Left renal pelvis (tissue), 4 donors: ENCODE measurements at places on chromosomes 1 and 21. TPM values are rescaled to one million over a fixed set of nuclear protein-coding genes. Genes with fewer than 3 reads are reported as not detected.

C1orf94 gene
- polyA plus RNA-seq = not detected

SPOCD1 gene
- 0.35 TPM for polyA plus RNA-seq

NAV1 gene
- 20.0 TPM for polyA plus RNA-seq

DNAJC6 gene
- 6.0 TPM for polyA plus RNA-seq

BRINP3 gene
- polyA plus RNA-seq = 2.4 TPM

TENT5C gene
- polyA plus RNA-seq = 3.1 TPM

TLCD4 gene
- polyA plus RNA-seq = 8.3 TPM

KRTAP19-1 gene
- polyA plus RNA-seq = not detected

OR2T6 gene
- polyA plus RNA-seq = not detected

B4GALT3 gene
- polyA plus RNA-seq = 42.9 TPM

SLAMF9 gene
- not detected for polyA plus RNA-seq

FALEC gene
- 0.48 TPM for polyA plus RNA-seq

KCNE2 gene
- polyA plus RNA-seq = 1.1 TPM

GRCh38 chr1:91876781-91877573, 9.0 kb downstream of the TGFBR3 start:
- DNase-seq = no peak

DNA sequence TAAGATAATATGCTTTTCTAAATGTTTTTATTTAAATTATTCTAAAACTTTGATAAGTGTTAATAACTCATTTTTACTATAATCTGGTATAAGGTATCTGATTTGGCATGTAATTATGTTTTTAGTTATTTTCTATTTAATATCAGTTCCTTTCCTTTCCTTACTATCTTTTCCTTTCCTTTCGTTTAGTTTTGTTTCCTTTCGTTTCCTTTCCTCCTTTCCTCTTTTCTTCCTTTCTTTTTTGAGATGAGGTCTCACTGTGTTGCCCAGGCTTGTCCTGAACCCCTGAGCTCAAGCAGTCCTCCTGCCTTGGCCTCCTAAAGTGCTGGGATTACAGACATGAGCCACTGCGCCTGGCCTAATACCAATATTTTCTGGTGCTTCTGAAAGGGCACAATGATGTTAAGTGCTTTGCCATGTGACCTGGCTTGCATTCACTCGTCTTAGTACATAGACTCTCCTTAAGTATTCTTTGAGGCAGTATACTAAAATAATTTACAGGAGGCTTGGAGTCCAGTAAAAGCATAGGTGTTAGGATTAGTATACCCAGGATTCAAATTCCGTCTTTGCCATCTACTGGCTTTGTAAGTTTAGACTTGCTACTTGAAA, 18.7 kb downstream of the MIER1 start:
- no peak for DNase-seq

- DNase-seq = no peak
These were observed 49.1 kb downstream of the DDX20 start for GRCh38 chr1:111804776-111805175.

DNA sequence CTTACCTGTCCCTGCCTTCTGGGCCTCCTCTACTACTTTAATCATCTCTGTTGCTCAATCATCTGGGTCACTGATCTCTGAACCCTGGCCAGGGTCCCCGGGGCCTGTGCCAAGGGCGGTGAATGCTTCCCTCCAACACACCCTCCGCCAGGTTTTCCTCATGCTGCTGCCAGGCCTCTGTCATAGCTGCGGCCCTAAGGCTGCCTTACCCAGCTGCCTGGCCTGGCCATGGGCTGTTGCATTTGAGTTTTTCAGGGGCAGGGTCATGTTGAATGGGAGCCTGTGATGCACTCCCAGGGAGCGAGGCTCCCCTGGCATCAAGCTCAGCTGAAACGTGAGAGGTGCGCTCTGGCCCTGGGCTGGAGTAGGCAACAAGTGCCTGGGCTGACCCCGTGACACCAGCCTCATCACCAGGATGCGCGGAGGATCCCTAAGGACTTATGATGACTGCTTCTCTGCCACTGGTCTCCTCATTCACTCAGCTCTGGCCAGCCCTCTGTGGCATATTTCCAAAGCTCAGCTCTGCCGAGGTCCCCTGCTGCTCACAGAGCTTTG, 7.6 kb downstream of the EDN2 start:
- no peak for DNase-seq

GRCh38 chr1:200150006-200150405, 122.5 kb downstream of the NR5A2 start:
- DNase-seq = no peak

- no peak for DNase-seq
These were observed 37.1 kb downstream of the SLC30A1 start for GRCh38 chr1:211541720-211542477.

- DNase-seq = no peak
These were observed 63.9 kb downstream of the LTN1 start for GRCh38 chr21:28928578-28929420.

DNA sequence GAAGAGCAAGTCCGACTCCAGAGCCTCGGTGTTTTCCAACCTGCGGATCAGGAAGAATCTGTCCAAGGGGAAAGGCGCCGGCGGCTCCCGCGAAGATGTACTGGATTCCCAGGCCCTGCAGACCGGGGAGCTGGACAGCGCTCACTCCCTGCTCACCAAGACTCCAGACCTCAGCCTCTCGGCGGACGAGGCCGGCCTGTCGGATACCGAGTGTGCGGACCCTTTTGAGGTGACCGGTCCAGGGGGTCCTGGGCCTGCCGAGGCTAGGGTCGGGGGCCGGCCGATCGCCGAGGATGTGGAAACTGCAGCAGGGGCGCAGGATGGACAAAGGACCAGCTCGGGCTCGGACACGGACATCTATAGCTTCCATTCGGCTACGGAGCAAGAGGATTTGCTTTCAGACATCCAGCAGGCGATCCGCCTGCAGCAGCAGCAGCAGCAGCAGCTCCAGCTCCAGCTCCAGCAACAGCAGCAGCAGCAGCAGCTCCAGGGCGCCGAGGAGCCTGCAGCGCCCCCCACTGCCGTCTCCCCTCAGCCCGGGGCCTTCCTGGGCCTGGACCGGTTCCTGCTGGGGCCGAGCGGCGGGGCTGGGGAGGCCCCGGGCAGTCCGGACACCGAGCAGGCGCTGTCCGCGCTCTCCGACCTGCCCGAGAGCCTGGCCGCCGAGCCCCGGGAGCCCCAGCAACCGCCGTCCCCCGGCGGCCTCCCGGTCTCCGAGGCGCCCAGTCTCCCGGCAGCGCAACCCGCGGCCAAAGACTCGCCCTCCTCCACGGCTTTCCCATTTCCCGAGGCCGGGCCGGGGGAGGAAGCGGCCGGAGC, 827 bp downstream of the FMN2 start:
- DNase-seq = peak; percentile 12

DNA sequence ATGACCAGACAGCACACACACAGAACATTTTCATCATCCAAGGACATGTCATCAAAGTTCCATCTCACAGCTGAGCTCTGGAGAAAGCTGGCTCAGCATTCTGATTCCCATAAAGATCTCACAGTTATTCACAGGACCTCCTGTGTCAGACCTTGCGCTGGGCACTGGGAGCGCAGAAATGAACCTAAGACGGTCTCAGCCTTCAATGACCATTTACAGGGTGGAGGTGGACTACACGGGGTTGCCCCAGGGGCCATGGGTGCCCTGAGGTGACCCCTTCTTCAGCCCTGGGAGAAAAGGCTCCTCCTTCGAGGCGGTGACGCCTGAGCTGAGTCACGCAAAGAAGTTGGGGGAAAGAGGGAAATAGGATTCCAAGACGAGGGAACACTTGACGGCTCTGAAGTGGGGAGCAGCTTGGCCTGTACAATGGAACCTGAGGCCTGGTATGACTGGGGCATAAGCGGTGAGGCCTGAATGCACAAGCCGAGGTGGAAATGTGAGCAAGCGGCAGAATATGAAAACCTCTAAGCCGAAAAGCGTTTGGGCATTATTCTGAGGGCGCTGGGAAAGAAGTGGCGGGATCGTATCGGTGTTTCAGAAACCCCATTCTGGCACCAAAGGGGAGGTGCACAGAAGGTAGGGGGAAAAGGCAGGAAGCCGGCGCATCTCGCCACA, 797 bp downstream of the CC2D1B start:
- no peak for DNase-seq

- no peak for DNase-seq
These were observed 219.6 kb downstream of the PDE4B start for GRCh38 chr1:66012106-66012784.

GRCh38 chr1:178493301-178493741, 3.4 kb downstream of the CLEC20A start:
- no peak for DNase-seq

- DNase-seq = no peak
These were observed 38.8 kb downstream of the PDPN start for GRCh38 chr1:13622446-13622845.

DNA sequence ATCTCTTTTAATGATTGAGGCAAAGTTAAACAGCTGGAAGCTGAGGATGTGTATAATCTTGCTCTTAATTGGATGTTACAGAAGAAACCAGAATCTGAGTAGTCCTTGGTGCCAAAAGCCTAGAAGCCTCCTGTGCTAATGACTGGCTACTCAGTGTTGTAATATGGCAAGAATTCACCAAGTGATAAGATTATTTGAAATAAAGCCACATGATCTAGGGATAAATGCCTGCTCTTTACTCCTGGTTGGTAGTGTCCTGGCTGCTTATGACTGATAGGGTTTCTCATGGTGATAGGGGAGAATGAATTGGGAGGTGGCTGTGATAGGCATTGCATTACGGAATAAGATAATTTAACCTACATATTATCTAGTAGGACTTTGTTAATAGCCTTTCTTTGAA, 13.6 kb upstream of the MAB21L3 start:
- DNase-seq = no peak

GRCh38 chr1:226308166-226308722, 720 bp downstream of the LIN9 start:
- DNase-seq = no peak

- DNase-seq = no peak
These were observed 4.1 kb downstream of the SAMSN1 start for GRCh38 chr21:14541841-14542490.
